Sigmoid colon (tissue), 7 donors: ENCODE measurements at places on chromosomes 12 and 14. TPM values are rescaled to one million over a fixed set of nuclear protein-coding genes. Genes with fewer than 3 reads are reported as not detected.

SCN8A gene
- 0.83 TPM for total RNA-seq

AJUBA gene
- total RNA-seq, result 5.0 TPM

RIMBP2 gene
- 3.9 TPM for total RNA-seq

NKX2-1 gene
- not detected for total RNA-seq

CCDC184 gene
- 1.7 TPM for total RNA-seq

PTPN6 gene
- 13.6 TPM for total RNA-seq

VSIG10 gene
- total RNA-seq, result 31.1 TPM

DNA sequence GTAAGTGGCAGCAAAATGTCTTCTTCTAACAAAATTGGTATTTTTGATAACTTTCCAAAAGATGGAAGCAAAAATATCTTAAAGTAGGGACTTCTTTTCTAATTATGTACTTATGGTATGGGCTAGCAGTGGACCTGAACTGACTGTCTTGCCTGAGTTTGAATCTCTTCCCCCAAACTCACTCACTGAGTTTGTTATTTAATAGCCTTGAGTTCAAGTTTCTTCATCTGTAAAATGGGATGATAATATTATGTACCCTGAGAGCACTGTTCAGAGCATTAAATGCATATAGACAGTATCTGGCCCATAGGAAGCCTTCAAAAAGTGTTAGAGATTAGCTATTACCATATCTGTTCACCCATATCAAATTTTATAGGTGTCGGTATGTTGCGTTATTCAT, 210.4 kb upstream of the NUDT4 start:
- H3K4me3 ChIP-seq, result no peak overlapping the region
- DNase-seq, result no peak
- no peaks in the 10 kb centered on the region for H3K4me1 ChIP-seq
- H3K27ac ChIP-seq, result no peak overlapping the region
- H3K36me3 ChIP-seq, result no peaks in the 10 kb centered on the region
- no peaks in the 10 kb centered on the region for H3K27me3 ChIP-seq

DNA sequence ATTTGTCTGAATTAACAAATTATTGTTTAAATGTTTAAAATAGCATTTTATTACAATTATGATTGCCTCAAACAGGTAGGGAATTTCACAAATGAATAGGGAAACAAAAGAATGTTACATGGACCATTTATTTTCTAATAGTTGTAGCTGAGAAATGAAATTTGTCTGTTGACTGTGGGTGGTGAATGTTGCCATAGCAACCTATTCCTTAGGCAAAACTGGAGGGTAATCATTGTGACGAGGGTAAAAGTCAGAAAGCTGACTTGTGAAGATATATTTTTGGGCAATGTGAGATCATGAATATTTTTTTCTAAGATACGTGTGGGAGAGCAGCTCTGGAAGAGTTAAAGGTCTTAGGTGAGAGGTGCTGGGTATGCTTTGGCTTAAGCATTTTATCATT, 24.2 kb upstream of the CLEC14A start:
- H3K27ac ChIP-seq, result no peak overlapping the region
- no peaks in the 10 kb centered on the region for H3K27me3 ChIP-seq
- no peak for DNase-seq
- no peaks in the 10 kb centered on the region for H3K4me1 ChIP-seq

- no peak overlapping the region for H3K4me3 ChIP-seq
- no peak for DNase-seq
- H3K4me1 ChIP-seq, result no peaks in the 10 kb centered on the region
- H3K36me3 ChIP-seq, result no peaks in the 10 kb centered on the region
- no peaks in the 10 kb centered on the region for H3K27me3 ChIP-seq
- H3K27ac ChIP-seq, result no peak overlapping the region
Measured at GRCh38 chr12:22893878-22894277, 268.9 kb downstream of the ETNK1 start.

- H3K4me3 ChIP-seq, result peak within 1 kb of the TSS; percentile 43
- no peaks in the 10 kb centered on the region for H3K27me3 ChIP-seq
- H3K27ac ChIP-seq, result peak within 1 kb of the TSS; percentile 51
- no peaks in the 10 kb centered on the region for H3K36me3 ChIP-seq
- peak; percentile 96 for DNase-seq
- peaks cover 6% of the 10 kb centered on the region for H3K4me1 ChIP-seq
Measured at GRCh38 chr14:23237772-23238594, at the start of gene RNF212B. Gene RNF212B (plus strand): TSS chr14:23237936. CDS start chr14:23240346, 2,410 bp downstream.

DNA sequence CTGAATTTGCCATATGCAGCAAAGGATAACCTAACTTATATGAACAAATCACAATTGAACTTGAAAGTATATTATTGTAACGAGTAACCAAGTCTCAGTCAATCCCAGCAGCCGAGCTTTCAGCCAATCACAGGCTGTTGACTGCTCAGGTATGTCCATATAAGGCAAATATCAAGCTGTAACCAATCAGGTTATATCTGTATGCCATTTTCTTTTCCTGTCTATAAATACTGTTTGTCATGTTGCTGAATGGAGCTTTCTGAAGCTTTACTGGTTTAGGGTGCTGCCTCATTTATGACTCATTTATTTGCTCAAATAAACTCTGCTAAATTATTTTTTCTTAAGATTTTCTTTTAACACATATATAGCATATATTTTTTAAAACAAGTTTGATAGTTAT, 1059.5 kb downstream of the GALC start:
- no peaks in the 10 kb centered on the region for H3K4me1 ChIP-seq
- no peaks in the 10 kb centered on the region for H3K36me3 ChIP-seq
- H3K4me3 ChIP-seq, result no peak overlapping the region
- no peaks in the 10 kb centered on the region for H3K27me3 ChIP-seq

GRCh38 chr12:94970560-94970959, 32.9 kb downstream of the NDUFA12 start:
- H3K4me3 ChIP-seq, result no peak overlapping the region
- no peaks in the 10 kb centered on the region for H3K4me1 ChIP-seq
- H3K36me3 ChIP-seq, result no peaks in the 10 kb centered on the region
- no peaks in the 10 kb centered on the region for H3K27me3 ChIP-seq

GRCh38 chr14:99447739-99448138, 32.9 kb downstream of the SETD3 start:
- H3K4me1 ChIP-seq, result no peaks in the 10 kb centered on the region
- no peak for DNase-seq
- no peak overlapping the region for H3K4me3 ChIP-seq
- no peak overlapping the region for H3K27ac ChIP-seq
- no peaks in the 10 kb centered on the region for H3K27me3 ChIP-seq

GRCh38 chr12:30936036-30936435, 9.5 kb downstream of the TSPAN11 start:
- H3K27me3 ChIP-seq, result no peaks in the 10 kb centered on the region
- H3K4me1 ChIP-seq, result no peaks in the 10 kb centered on the region
- no peak overlapping the region for H3K27ac ChIP-seq
- H3K4me3 ChIP-seq, result no peak overlapping the region

DNA sequence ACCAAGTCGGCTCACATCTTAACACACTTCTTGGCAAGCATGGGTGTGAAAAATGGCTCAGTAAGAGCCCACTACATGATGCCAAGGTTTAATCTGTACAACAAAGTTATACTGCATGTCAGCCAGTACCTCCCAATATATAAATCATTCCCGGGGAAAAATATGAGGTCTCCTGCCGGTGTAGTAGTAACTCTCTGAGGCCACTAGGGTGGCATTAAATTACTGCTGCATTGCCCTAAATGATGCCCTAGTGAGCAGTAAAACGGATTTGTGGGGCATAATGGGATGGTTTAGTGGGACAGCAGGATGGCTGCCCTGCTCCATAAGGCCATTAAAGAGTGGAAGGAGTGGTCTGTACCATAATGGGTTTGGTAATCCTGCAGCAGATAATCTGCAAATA, 267.7 kb downstream of the MED13L start:
- peaks cover 83% of the 10 kb centered on the region for H3K36me3 ChIP-seq
- H3K27me3 ChIP-seq, result no peaks in the 10 kb centered on the region
- H3K4me3 ChIP-seq, result no peak overlapping the region
- no peak for DNase-seq
- peaks cover 8% of the 10 kb centered on the region for H3K4me1 ChIP-seq

- no peaks in the 10 kb centered on the region for H3K27me3 ChIP-seq
- peaks cover 56% of the 10 kb centered on the region for H3K4me1 ChIP-seq
- DNase-seq, result no peak
- no peak overlapping the region for H3K4me3 ChIP-seq
Measured at GRCh38 chr12:95205016-95205624, 12.1 kb downstream of the FGD6 start.

DNA sequence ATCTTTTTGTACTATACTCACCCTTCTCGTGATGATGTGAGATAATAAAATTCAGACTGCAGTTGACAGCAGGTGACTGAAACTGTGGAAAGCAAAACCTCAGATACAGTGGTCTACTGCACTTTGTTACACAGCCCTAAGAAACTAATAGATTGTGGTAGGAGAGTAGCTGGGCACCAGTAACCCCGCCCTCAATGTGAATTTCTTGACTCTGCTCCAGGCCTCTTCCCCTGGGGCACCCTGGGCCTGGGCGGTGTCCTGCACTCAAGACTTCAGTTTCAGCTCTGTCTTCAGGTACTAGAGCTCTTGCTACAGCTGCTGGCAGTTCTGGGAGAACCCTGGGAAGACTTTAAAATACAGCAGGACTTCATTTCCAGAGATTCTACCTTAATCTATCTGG, 197.6 kb upstream of the AVPR1A start:
- no peaks in the 10 kb centered on the region for H3K36me3 ChIP-seq
- no peak overlapping the region for H3K27ac ChIP-seq
- no peaks in the 10 kb centered on the region for H3K4me1 ChIP-seq
- H3K27me3 ChIP-seq, result no peaks in the 10 kb centered on the region

DNA sequence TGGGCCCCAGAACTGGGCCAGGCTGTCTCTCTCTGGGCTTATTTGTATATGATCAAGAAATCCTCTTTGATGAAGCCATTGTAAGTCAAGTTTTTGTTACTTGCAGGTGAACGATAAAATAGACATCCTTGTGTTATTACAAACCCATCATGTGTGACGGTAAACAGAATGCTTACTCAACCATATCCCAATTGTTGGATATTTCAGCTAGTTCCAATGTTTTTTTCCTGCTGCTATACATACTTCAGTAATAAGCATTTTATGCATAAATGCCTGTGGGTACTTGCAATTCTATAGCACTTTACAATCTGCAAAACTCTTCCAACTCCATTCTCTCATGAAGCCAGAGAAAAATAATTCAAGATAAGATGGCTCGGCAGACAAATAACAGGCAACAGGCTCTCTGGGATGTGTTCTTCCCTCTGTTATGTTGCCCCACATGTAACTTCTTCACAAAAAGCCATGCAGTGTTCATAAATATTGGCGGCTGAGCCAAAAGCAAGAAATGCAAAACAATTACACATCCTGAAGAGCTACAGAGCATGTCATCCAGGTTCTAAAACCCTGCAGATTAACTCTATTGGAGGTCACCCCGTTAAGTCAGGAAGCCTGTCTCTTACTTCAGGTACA, 69.5 kb downstream of the CLMN start:
- no peak overlapping the region for H3K4me3 ChIP-seq
- H3K27me3 ChIP-seq, result no peaks in the 10 kb centered on the region
- no peak for DNase-seq
- H3K4me1 ChIP-seq, result no peaks in the 10 kb centered on the region

- H3K27me3 ChIP-seq, result no peaks in the 10 kb centered on the region
- no peak overlapping the region for H3K4me3 ChIP-seq
- H3K4me1 ChIP-seq, result no peaks in the 10 kb centered on the region
- no peak for DNase-seq
Measured at GRCh38 chr14:92866901-92867865, 55.8 kb upstream of the CHGA start.

GRCh38 chr14:24296341-24297157, 3.0 kb downstream of the DHRS1 start:
- H3K36me3 ChIP-seq, result peaks cover 6% of the 10 kb centered on the region
- H3K27ac ChIP-seq, result peak overlapping the region; percentile 22
- peaks cover 30% of the 10 kb centered on the region for H3K4me1 ChIP-seq
- no peak overlapping the region for H3K4me3 ChIP-seq
- H3K27me3 ChIP-seq, result no peaks in the 10 kb centered on the region
- DNase-seq, result peak; percentile 73

GRCh38 chr12:22334410-22335100, at the start of gene ST8SIA1:
Gene ST8SIA1 (minus strand): TSS chr12:22334707. CDS start chr12:22334232, 475 bp downstream.
- H3K4me3 ChIP-seq, result peak within 1 kb of the TSS; percentile 84
- H3K27me3 ChIP-seq, result no peaks in the 10 kb centered on the region
- DNase-seq, result peak; percentile 82
- H3K27ac ChIP-seq, result peak within 1 kb of the TSS; percentile 64

- peak overlapping the region; percentile 88 for H3K27ac ChIP-seq
- no peaks in the 10 kb centered on the region for H3K36me3 ChIP-seq
- no peak overlapping the region for H3K4me3 ChIP-seq
- DNase-seq, result peak; percentile 6
Measured at GRCh38 chr12:114401328-114402083, 4.4 kb downstream of the TBX5 start.

DNA sequence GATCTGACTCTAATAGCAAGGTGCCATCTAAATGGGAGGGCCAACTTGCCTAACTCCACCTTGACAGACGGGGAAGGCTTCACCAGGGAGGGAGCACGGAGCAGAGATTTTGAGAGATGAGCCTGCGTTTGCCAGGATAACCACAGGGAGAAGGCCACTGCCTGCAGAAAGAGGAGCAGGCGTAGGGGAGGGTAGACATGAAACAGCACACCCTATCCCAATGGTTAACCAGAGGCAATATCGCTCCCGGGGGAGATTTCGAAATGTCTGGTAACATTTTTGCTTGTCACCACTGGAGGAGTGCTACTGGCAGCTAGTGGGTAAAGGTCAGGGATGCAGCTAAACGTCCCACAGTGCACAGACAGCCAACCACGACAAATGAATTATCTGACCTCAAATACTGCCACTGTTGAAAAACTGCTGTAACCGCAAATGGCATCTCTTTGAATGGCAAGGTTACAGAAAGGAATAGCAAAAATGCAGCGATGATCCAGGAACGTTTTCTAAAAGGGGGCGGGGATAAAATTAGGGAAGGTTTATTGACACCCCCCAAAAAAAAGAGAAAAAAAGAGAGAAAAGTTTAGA, 126.0 kb upstream of the ATF7IP start:
- peak overlapping the region; percentile 14 for H3K27ac ChIP-seq
- no peaks in the 10 kb centered on the region for H3K4me1 ChIP-seq
- H3K4me3 ChIP-seq, result no peak overlapping the region
- H3K36me3 ChIP-seq, result no peaks in the 10 kb centered on the region
- H3K27me3 ChIP-seq, result no peaks in the 10 kb centered on the region
- no peak for DNase-seq

DNA sequence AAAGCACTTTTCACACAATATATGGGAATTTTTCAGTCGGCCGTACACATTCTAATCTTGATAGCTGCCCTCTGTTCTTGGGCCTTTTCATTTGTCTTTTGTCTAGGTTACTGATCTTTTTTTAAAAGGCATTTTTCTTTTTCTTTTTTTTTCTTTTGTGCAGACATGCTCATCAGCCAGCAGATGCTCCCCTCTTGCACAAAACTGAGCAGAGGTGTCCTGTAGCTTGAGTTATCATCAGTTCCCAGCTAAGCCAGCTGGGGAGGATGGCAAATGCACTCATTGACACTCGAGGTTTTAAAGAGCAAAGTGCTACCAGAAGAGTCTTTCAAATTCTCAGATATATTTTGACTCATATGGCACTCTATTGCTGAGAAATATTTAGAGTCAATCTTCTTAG, 913.9 kb upstream of the SEL1L start:
- no peak overlapping the region for H3K4me3 ChIP-seq
- H3K27ac ChIP-seq, result no peak overlapping the region
- no peaks in the 10 kb centered on the region for H3K36me3 ChIP-seq
- no peaks in the 10 kb centered on the region for H3K4me1 ChIP-seq
